Fibroblast of skin of back (primary cell): ENCODE measurements at places on chromosomes 7 and 10.

GRCh38 chr7:40583667-40584444, 449.1 kb downstream of the SUGCT start:
- peak; percentile 36 for DNase-seq

- DNase-seq, result no peak
These were observed 23.5 kb downstream of the CPEB3 start for GRCh38 chr10:92267343-92267742.

GRCh38 chr10:57165671-57166070, 804.6 kb upstream of the ZWINT start:
- no peak for DNase-seq

DNA sequence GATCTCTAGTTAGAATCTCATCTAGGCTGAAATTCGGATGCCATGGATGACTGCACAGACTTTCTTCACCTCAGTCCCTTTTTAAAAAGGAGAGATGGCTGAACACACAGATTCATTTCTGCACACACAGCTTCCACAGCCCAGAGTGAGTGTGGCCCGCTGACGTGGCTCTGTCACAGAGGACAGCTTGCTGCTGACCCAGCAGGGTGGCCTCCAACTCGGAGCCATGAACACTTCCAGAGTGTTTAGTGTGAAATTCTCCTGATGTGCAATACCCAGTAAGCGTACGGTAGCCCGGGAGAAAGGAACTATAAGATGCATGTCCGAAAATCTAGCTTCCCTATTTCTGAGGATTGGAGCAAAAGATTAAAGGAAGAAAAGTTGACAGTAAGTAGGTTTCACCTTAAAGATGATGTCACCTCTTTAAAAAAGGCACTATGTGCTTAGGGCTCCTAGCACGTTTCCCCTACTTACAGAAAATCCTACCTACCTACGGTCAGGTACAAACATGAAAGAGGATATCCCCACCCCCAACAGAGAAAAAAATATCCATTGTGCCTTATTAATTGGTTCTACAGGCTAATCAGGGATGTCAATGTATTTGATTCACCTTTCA, 162.2 kb downstream of the RAPGEF5 start:
- no peak for DNase-seq

DNA sequence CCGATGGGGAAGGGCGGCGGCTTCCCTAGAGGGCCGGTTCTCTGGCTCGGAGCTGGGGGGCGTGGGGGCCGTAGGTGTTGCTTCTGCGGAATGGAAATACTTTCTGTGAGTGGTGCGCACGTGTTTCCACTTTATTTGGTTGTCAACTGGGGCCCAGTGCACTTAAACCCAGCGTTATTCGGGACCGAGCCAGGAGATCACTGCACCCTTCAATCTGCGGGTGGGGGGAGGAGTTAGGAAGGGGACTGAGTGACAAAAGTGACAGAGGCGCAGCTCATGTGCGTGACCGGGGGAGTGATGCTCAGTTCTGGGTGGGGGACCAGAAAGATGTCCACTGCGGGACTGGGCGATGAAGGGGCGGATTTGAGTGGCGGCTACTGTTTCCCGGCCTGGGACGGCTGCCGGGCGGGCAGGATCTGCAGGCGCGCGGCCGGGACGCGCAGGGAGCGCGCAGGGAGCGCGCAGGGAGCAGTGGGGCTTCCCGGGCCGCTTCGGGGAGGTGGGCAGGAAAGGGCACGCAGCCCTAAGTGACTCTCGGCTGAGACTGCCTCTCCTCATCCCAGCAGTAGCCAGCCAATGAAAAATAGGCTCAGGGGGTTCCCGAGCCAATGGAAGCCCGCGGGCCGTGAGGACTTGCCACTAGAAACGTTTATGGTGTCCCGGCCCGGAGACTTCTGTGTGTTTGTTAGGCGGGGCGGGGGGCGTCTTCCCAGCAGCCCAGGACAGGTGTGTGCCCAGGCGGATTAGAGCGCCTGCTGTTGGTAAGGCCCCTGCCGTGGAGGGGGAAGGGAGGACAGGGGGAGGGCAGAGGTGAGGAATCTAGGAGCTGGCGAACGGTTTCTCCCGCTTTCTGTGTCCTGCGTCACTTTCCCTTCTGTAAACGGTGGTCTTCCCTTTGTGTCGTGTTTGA, 54.3 kb upstream of the KDM7A start:
- DNase-seq, result peak; percentile 80

DNA sequence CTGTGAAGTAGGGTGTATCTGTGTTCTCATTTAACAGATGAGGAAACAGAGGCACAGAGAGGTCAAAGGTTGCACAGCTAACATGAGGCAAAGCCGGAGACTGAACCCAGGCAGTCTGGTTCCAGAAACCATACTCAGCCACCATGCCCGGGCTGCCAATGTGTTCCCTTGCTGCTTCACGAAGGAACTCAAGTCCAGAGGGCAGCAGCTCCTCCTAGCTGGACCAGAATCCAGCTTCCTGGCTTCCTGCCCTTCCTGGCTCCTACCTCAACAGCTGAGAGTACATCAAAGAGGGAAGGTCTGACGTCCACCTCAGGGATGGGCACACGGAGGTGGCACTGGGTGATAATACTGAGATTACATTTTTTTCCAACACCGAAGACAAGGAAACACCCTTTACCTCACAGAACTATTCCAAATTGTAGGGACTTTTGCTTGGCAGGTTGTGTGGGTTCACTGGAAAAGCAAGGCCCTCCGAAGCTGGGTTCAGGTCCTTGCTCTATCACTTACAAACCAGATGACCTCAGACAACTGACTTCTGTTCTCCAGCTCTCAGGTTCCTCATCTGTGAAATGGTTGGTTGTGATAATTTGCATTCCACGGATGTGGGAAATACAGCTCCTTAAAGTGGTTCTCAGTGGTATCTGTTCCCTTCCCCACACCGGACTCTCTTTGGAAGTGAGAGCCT, 154.1 kb upstream of the ZMIZ1 start:
- no peak for DNase-seq

GRCh38 chr10:70672165-70673042, at the start of gene ADAMTS14:
TSS of gene ADAMTS14 (plus strand) at chr10:70672506. CDS start at chr10:70672803, 297 bp downstream.
- peak; percentile 60 for DNase-seq

DNA sequence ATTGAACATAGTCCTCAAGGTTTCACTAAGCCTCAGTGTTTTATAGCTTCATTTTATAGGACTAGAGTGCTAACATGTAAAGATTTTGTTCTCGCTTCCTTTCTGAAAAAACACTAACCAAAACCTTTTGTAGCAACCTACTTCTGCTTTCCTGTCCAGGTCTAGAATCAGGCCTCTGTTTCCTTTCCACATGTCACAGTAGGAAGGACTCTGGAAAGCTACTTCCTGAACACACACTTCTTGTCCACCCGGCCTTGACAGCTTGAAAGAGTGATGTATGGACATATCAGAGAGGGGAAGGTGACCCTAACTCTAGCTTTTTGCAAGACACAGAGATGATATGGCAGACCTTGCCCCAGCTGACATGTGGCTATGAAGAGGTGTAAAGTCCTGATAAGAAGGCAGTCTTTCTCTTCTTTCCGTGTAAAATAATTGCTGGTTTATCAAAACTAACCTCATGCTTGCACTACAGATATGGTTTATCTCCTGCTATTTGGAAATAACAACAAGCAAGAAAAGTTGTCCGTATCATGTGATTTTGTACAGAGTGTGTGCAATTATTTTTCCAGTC, 175.4 kb downstream of the SKAP2 start:
- no peak for DNase-seq

GRCh38 chr7:138700857-138701536, at the start of gene SVOPL:
TSS of gene SVOPL (minus strand) at chr7:138701362. CDS start at chr7:138679045, 22,317 bp downstream.
- DNase-seq, result no peak

- DNase-seq, result no peak
These were observed 9.7 kb downstream of the NPTX2 start for GRCh38 chr7:98626460-98627412.

GRCh38 chr7:129923709-129924108, 29.1 kb downstream of the UBE2H start:
- DNase-seq, result peak; percentile 66

GRCh38 chr7:105218939-105219770, 169.6 kb downstream of the SRPK2 start:
- DNase-seq, result no peak

DNA sequence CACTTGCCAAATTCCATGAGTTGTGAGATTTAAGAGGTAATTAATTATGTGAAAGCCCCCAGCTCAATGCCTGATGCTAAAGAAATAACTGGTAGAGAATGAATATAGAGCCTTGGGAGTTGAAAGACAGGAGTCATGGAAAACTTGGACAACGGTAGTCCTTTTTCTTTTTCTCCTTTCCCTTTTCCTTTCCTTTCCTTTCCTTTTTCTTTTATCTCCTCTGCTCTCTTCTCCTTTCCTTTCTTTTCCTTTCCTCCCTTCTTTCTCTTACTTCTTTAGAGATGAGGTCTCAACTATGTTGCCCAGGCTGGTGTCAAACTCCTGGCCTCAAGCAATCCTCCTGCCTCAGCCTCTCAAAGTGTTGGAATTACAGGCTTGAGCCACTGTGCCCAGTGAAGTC, 7.9 kb upstream of the TSPAN15 start:
- no peak for DNase-seq

DNA sequence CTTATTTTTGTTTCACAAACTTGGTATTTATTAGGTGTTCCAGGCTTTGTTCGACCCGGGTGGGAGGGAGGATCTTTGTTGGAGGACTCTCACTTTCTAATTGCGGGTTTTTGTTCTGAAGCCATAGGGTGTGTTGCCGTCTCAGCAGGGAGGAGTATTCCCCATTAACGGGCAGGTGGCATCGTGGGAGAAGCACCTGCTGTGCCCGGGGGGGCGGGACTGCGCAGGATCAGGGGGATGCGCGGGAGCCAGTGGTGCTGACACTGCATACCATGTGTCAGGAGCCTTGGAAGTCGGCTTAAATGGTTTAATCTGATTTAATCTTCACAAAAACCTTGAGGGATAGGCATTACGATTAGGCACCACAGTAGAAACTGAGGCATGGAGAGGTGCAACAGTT, 113.0 kb downstream of the MGMT start:
- no peak for DNase-seq

DNA sequence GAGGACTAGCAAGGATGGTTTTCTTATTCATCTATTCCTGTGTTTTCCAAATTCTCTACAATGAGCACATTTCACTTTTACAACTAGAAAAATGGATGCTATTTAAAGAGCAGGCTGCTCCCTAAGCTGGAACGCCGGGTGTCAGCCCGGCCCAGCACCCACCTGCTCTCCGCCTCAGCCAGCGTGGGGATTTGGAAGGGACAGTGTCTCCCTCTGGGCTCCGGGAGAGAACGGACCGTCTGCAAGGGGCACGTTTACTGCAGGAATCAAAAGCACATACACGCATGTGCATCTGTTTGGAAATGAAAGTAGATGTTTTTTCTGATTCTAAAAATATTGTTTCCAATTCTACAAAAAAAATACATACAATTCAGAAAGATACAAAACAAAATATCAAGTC, 2.3 kb upstream of the JAKMIP3 start:
- no peak for DNase-seq

- DNase-seq, result no peak
These were observed 5.2 kb upstream of the BTBD16 start for GRCh38 chr10:122265896-122266295.

GRCh38 chr7:49324040-49324439, 399.7 kb downstream of the CDC14C start:
- no peak for DNase-seq

- DNase-seq, result peak; percentile 59
These were observed 1135.4 kb downstream of the XPNPEP1 start for GRCh38 chr10:108787932-108788331.

- DNase-seq, result no peak
These were observed 12.7 kb downstream of the PTF1A start for GRCh38 chr10:23204773-23205172.

- peak; percentile 76 for DNase-seq
These were observed 283.7 kb downstream of the ZEB1 start for GRCh38 chr10:31602541-31603234.

GRCh38 chr10:3482200-3482993, 302.6 kb downstream of the KLF6 start:
- peak; percentile 93 for DNase-seq

DNA sequence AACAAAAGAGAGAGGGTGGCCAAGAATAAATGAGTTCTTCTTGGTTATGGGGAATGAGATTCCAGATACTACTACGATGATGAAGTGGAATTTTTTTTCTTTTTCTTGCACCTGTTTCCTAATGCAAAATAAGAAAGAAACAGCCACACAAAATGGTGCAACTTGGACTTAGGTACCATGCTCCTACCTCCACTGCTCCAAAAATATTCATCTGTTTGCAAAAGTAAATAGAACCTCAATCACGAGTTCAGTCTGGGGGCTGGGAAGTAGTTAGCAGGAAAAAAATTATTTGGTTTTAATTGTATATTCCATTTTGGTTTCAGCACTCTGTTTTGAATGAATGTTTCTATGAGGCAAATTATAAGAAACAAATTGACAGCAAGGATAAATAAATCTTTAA, 73.5 kb downstream of the SLC25A13 start:
- DNase-seq, result no peak

DNA sequence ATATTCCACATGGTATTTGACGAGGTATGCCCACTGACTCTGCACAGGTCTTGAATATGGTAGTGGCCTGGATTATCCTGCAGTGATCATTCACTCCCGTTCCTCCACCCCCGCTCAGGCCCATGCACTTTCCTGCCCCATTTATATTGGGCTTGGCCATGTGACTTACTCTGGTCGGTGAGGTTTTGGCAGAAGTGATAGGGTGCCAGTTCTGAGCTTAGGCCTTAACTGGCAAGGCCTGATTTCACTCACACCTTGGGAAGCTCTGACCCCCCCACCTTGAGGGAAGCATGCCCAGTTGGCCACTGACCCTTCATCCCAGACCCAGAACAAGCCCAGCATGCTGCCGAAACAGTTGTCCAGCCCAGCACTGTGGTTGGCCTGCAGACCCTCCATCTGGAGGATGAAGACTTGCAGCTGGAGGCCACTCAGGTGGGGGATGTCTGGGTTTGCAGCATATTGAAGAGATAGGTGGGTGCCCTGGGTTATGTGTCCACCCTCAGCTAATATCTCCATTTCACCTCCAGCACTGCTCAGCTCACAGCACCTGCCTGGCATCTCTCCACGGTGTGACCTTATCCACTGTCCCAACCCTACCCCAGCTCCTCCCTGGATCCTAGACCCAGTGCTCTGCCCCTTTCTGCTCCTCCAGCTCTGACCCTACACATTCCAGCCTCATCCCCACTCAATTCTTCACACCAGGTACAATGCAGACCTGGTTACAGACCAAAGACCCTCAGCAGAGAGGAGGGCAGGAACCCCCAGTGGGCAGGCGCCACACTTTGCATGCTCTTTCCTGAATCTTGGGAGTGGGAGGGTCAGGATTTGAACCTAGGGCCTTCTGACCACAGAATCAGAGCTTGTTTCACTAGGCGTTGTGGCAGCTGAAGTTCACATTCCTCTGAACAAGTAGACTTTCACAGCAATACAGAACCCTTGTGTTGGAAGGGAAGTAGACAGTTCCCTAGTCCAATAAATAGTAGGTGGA, 138.1 kb upstream of the CHST15 start:
- DNase-seq, result no peak

- DNase-seq, result no peak
These were observed 3.4 kb upstream of the NT5C3A start for GRCh38 chr7:33065981-33066380.

- DNase-seq, result peak; percentile 21
These were observed 651.8 kb downstream of the PARD3 start for GRCh38 chr10:34163075-34163905.

GRCh38 chr7:120741371-120742042, 116.4 kb downstream of the TSPAN12 start:
- no peak for DNase-seq
